ENCODE measurements at places on chromosomes 6 and 20.

DNA sequence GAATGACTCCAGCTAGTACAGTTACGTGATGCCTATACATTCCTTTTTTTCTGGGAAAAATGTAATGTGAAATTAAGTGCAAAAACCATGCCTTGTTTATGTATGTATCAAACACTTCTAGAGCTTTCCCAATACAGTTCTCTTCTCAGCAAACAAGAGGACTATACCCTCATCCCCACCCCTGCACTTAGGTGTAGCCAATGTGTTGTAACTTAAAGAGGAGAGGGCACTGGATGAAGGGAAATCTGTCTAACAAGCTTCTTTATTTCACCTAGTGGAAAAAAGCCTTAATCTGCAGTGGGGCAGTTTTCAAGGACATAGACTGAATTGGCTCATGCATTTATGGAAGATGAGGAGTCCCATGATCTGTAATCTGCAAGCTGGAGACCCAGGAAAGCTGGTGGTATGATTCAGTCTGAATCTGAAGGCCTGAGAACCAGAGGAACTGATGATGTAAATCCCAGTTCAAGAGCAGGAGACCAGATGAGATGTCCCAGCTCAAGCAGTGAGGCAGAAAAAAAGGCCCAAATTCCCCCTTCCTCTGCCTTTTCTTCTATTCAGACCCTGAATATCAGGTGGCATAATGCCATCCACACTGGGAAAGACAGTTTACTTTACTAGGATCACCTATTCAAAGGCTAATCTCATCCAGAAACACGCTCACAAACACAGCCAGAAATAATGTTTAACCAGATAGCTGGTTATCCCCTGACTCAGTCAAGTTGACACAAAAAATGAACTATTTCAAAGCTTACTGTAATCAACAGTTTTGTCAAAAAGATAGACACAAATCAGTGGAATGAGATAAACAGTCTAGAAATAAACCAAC is 25.8 kb upstream of the SLC17A3 start:
- DNase-seq: no peak

DNA sequence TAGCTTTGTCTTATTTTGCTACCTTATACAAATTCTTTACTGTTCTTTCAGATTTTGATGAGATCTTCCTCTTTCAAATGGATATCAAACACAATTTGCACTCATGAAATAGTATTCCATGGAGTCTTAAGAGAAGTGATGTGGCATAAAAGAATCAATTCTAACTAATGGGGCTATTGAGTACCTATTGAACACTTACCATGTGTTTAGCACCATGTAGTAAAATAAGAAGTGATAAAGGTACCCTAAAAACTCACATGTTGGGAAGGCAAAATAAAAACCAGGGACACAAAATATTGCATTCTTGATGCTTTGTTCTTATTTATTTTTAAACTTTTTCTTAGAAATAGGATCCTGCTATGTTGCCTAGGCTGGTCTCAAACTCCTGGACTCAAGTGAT is 56.2 kb downstream of the KIF13A start:
- DNase-seq: no peak

- no peak for DNase-seq
Observed at GRCh38 chr20:33124994-33125393, 43.0 kb upstream of the BPIFA2 start.

DNA sequence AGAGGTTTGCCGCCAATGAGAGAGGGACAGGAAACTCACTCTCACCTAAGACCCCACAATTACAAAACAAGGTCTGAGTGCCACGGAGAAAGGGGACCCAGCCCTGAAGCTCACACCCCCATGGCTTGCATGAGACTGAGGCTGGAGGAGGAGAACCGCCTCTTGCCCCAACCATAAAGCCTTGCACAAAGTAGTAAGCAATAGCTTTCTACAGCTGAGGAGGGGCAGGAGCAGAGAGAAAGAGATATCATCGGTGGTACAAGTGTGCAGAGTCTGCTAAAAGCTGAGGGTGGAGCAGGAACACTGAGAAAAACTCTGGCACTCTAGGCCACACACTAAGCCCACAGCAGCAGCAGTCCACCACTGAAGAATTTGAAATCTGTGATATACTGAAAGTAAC is 37.7 kb downstream of the OSTM1 start:
- DNase-seq: no peak

- no peak for DNase-seq
Observed at GRCh38 chr20:62632575-62633090, 9.7 kb upstream of the SLCO4A1 start.

DNA sequence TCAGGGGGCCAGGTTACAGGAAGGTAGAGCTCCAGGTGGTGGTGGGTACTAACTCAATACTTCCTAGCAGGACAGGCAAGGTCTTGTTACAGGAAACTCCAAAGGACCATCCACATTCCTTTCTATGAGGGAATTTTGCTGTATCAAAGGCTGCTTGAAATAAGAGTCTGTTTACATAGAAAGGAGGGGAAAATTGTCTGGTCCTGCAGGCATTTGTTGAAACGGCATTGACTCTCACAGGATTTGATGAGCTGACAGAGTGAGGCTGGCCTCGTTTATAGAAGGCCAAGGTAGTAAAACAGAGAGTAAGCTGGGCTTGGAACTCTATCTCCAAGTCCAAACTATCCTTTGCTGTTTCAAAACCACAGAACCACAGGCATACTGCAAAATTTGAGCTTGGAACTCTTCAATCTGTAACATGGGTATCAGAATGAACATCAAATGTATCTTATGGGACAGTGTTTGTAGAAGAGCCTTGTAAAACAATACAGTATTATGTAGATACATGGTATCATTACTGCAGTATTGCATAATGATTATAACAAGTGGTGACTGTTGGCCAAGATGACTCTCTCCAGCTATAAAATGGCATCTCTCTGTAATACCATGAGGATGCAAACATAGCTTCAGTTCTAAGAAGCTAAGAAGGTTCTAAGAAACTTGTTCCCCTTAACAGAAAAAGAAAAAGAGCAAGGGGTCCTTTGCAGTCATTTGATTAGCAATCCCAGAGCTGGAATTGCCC is 61.5 kb downstream of the TRAM2 start:
- no peak for DNase-seq

- DNase-seq: no peak
Observed at GRCh38 chr6:35391240-35391968, 49.0 kb downstream of the PPARD start.

- DNase-seq: no peak
Observed at GRCh38 chr6:139721954-139722353, 347.5 kb upstream of the CITED2 start.

DNA sequence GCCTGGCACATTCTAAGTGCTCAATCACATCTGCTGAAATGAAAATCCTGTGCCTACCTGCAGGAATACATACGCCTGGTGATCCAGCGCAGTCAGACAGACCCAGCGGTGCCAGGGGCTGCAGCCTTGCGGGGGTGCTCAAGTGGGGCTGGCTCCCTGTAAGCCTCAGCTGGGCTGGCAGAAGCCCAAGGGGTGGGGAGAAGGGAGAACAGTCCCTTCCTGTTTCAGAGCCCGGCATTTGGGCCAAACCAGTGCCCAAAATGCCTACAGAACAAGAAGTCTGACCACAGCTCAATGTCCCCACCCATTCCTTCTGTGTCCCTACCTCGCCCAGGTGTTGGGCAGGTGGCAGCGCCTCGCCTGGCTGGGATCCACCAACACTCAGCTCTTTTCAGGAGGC is 22.6 kb downstream of the KCNK15 start:
- DNase-seq: no peak

DNA sequence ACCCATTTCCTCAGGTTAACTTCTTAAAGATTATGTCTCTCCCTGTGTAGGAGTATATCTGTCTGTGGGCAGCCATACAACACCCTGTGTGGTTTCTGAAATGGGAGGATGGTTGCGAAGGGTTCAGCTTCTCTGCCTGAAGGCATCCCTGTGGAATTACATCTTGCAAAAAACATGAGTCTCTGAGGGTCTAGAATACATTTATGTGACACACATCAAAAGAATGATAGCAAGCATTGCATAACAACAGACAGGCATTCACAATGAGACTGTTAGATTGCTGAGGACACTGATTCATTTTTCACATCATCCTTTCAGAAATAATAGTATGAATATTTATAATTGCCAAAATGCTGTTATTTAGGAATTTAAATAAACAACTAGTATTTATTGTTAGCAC is 670.9 kb downstream of the HTR1B start:
- no peak for DNase-seq

DNA sequence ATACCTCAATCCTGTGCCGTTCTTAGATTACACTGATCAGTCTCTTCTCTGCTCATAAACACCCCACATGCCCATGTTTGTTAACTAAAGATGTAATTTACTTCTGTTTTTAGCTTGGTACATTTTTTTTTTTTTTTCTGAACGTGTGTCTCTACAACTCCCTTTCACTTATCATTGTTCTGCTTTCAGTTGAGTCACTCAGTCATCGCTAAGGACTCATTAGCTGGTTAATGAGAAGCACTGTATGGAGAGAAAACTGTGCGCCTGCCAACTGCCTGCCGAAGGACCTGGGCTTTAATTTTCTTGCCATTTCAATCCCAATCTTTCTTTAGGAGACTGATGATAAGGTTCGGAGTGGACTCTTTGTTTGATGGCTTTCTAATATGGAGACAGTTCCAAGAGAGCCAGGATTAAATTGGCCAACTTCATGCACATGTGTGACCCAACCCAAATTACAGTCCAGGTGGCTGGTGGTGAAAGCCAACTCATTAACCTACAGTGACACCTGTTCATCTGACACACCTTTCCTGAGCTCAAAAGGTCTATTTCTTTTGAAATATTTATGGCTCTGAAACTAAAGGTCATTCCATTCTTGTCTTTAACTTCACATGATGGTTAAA is 334.1 kb downstream of the BCKDHB start:
- no peak for DNase-seq

GRCh38 chr6:144652292-144652891 is 367.3 kb downstream of the UTRN start:
- DNase-seq: no peak

DNA sequence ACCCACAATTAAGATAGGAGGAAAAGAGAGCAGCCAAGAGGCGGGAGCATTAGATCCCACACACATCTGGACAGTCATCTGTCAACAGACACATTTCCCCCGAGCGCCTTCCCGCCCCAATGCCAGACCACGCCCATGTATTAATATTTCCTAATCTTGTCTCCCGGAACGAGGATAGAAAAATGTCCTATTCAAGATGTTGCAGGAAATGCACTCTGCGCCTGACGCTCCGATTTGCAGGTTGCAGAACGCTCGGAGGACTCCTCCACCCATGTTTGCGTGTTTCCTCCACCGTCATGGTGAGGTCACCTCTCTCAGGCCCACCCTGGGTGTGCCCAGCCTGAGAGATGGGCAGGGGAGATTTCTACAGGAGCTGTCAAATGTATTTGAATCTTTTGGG is 215.2 kb downstream of the TAF4 start:
- DNase-seq: no peak

DNA sequence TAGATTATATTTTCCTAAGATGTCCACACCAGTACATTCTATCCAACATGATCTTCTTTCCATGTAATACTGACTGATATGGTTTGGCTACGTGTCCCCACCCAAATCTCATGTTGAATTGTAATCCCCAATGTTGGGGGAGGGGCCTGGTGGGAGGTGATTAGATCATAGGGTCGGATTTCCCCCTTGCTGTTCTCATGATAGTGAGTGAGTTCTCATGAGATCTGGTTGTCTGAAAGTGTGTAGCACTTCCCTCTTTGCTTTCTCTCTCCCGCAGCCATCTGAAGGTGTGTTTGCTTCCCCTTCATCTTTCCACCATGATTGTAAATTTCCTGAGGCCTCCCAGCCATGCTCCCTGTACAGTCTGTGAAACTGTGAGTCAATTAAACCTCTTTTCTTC is 12.2 kb upstream of the HBS1L start:
- DNase-seq: no peak

DNA sequence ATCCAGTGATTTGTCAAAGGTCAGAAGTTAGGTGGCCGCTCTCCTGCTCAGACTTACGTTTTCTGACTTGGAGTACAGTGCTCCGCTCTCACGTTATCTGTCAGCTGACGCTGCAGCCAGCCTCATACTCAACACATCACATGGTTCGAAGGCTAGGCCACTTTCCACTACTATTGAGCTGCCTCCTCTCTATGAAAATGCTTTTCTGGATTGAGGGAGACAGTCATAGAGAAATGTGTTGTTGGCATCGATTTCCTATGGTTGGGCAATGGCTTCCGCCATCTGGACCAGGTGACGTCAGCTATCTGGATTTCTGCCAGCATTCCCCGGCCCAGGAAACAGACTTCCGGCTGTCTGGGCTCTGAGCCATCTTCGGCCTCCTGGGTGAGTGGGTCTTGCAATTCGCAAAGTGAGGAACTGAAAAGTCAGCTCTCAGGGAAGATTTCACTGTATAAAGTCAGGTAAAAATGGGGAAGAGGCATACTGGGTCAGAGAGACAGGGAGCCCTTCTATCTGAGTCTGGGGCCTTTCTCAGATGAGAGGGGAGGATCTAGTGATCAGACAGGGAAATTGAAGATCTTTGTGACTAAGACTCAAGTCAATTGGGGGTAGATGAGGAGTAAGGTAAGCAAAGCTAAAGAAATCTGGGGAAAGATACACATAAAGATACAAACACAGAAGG is 37.5 kb upstream of the IER3 start:
- DNase-seq: no peak

GRCh38 chr6:12033770-12034169 is 21.7 kb downstream of the HIVEP1 start:
- no peak for DNase-seq

GRCh38 chr6:170292407-170293158 is 1.7 kb upstream of the DLL1 start:
- no peak for DNase-seq

DNA sequence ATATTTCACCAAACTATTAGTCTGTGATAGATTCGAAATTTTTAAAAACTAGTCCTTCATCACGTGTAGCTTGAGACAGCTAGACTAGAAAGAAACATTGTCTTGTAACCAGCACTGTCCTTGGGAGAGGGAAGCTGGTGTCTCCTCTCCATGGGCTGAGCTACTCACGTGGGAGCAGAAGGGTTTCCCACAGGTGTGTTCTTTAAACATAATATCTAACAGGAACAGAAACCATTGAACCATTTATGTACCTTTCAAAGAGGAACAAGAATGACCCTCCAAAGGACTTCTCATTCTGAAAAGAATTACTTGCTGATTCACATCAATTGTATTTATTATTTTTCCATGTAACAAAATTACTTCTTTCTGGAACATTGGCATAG is 72.4 kb upstream of the SYNJ2 start:
- no peak for DNase-seq

DNA sequence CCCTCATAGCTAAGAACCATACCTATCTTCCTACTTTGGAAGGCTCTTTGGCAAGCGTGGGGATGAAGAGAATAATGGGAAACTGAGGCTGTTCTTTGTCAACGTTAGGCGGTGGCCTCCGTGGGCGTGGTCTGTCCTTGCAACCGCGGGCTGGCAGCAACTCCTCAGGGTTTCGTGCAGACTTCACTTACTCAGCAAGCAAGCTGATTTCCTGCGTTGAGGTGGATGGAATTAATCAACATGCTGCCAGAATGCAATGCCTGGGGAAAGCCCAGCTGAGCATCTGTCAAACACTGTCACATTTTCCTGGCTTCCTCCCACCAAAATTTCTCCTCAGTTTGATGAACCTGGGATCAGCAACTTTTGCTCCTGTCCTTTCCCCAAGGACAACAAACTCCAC is 9.2 kb upstream of the IL17F start:
- no peak for DNase-seq

- DNase-seq: no peak
Observed at GRCh38 chr6:149049230-149049629, 268.3 kb upstream of the TAB2 start.
